ENCODE measurements at places on chromosomes 2 and 18. TPM values are rescaled to one million over a fixed set of nuclear protein-coding genes. Genes with fewer than 3 reads are reported as not detected.

GRCh38 chr2:42376758-42377157 is 15.7 kb upstream of the COX7A2L start:
- no peak for DNase-seq
- H3K36me3 ChIP-seq = no peaks in the 10 kb centered on the region
- H3K4me1 ChIP-seq = peaks cover 3% of the 10 kb centered on the region
- no peak overlapping the region for H3K4me3 ChIP-seq
- H3K27ac ChIP-seq = no peak overlapping the region

- no peak overlapping the region for H3K4me3 ChIP-seq
- no peak for DNase-seq
- no peak overlapping the region for H3K27ac ChIP-seq
- H3K4me1 ChIP-seq = no peaks in the 10 kb centered on the region
Observed at GRCh38 chr2:45299361-45299760, 290.1 kb upstream of the SIX2 start.

GRCh38 chr2:212528106-212528856 is 10.3 kb downstream of the ERBB4 start:
- DNase-seq = no peak
- H3K27ac ChIP-seq = no peak overlapping the region
- H3K27me3 ChIP-seq = no peaks in the 10 kb centered on the region
- H3K4me1 ChIP-seq = peaks cover 2% of the 10 kb centered on the region
- H3K36me3 ChIP-seq = no peaks in the 10 kb centered on the region
- H3K4me3 ChIP-seq = no peak overlapping the region

The GRB14 gene
- total RNA-seq = 5.8 TPM

The COL5A2 gene
- 243 TPM for total RNA-seq

DNA sequence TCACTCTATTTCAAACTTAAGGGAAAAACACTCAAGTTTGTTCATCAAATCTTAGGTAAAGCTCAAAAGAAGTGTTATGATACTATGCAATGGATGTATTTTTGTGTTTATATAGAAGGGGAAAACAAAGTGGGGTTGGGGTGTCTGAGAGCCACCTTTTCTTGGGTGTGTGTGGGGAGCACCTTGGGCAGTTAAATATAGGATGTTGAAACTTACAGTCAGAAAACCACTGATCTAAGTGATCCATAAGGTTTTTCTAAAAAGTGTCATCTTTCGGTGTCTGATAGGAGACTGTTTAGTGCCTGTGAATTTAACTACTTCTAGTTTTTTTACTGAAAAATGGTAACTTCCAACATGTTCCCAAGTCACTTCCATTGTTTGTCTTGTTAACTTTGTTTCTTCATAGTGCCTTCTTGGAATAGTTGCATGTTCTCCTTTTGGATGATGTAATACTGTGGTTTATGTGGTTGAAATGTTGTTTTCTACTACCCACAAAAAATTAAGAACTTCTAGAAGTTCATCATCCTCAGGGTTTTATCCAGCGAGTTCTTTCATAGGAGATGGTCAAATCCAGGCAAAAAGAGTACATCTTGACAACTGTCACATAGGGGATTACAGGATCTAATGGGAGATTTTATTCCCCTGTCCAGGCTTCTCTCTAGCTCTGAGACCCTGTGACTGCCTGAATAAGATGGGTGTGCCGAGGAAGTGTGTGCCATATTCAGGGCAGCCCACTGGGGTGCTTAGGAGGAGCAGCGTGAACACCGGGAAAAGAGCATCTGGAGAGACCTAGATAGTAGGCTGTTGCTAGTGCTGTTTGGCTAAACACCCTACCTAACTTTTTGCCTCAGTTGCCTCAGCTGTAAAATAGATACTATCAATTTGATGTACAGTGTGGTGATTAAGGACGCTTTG is 46.2 kb downstream of the CAB39 start:
- H3K27ac ChIP-seq = no peak overlapping the region
- no peaks in the 10 kb centered on the region for H3K27me3 ChIP-seq

- no peak overlapping the region for H3K4me3 ChIP-seq
- peaks cover 20% of the 10 kb centered on the region for H3K4me1 ChIP-seq
- H3K27me3 ChIP-seq = peaks cover 10% of the 10 kb centered on the region
- no peak overlapping the region for H3K27ac ChIP-seq
- DNase-seq = no peak
Observed at GRCh38 chr2:190413421-190413820, 5.3 kb downstream of the MFSD6 start.

DNA sequence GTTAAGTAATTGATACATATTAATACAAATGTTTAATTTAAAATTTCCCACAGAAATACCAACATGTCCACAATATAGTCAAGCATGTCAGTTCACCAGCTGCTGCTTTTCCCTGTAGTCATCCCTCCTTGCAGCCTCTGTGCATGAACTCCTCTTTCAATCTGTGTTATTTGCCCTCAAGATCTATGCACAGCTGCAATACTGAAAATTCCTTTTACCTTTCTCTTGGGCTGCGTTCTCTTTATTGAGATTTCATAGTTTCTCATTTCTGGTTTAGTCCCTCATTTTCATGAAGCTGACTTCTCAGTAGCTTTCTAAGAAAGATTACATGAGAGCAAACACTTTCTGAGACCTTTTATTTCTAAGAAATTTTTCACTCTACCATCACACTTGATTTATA is 464.9 kb downstream of the PARD3B start:
- H3K36me3 ChIP-seq = no peaks in the 10 kb centered on the region
- no peak overlapping the region for H3K27ac ChIP-seq
- no peak for DNase-seq
- H3K27me3 ChIP-seq = no peaks in the 10 kb centered on the region
- H3K4me3 ChIP-seq = no peak overlapping the region

- no peak for DNase-seq
- no peak overlapping the region for H3K27ac ChIP-seq
- peaks cover 7% of the 10 kb centered on the region for H3K4me1 ChIP-seq
- no peaks in the 10 kb centered on the region for H3K36me3 ChIP-seq
Observed at GRCh38 chr18:48879008-48879431, 71.7 kb downstream of the SMAD7 start.

DNA sequence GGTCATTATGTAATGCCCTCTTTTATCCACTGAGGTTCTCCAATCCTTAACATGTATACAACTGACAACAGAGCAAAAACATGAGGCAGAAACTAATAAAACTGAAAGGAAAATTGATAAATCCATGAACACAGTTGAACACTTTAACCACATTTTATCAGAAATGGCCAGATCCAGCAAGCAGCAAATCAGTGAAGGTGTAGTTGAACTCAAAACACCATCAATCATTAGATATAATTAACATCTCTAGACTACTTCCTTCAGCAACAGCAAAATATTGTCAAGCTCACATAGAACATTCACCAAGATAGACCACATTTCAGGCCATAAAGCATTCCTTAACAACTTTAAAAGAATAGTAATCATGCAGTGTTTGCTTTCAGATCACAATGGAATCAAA is 72.9 kb downstream of the HS6ST1 start:
- H3K4me1 ChIP-seq = peaks cover 20% of the 10 kb centered on the region
- no peak for DNase-seq
- H3K36me3 ChIP-seq = no peaks in the 10 kb centered on the region
- no peak overlapping the region for H3K27ac ChIP-seq
- no peaks in the 10 kb centered on the region for H3K27me3 ChIP-seq
- H3K4me3 ChIP-seq = no peak overlapping the region

DNA sequence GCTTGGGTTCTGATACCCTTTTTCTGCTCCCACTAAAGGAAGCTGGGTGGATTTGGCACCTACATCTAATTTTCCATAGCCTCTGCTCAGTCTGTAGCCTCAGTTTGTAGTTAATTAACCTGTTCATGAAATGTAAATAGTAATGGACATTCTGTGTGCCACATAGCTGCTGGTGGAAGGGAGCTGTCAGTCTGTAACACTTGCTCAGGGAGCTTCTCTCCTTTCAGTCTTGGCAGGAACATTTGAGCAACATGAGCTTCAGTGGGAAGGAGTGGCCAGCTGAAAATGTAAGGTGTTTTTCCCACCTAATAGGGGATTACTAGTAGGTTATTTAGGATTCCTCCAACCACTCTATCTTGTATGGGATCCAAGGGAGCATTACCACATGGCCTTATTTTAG is 203.4 kb downstream of the ASXL3 start:
- H3K4me1 ChIP-seq = no peaks in the 10 kb centered on the region
- no peak overlapping the region for H3K27ac ChIP-seq
- peaks cover 5% of the 10 kb centered on the region for H3K27me3 ChIP-seq
- no peaks in the 10 kb centered on the region for H3K36me3 ChIP-seq
- H3K4me3 ChIP-seq = no peak overlapping the region

GRCh38 chr2:127515383-127515915 is 10.8 kb downstream of the IWS1 start:
- peaks cover 29% of the 10 kb centered on the region for H3K4me1 ChIP-seq
- H3K27ac ChIP-seq = peak overlapping the region; percentile 55
- no peak overlapping the region for H3K4me3 ChIP-seq
- no peak for DNase-seq
- H3K27me3 ChIP-seq = no peaks in the 10 kb centered on the region

DNA sequence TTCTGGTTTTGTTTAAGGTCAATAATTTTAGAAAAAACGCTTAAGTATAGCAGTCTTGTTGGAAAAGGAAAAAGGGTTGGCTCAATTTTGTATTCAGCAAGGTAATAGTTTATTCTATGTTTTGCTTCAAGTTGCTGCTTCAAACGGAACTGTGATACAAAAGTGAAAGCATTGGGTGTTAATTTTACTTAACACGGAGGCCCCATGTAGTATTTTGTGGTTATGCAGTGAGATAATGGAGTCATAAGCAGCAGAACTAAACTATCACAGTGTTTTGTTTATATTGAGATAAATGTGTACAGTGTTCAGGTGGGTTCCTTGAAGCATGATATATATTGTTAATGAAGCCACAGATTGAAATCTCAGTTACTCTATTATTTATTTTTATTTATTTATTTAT is 67.0 kb upstream of the LYPD6B start:
- H3K27me3 ChIP-seq = no peaks in the 10 kb centered on the region
- no peaks in the 10 kb centered on the region for H3K4me1 ChIP-seq
- H3K4me3 ChIP-seq = no peak overlapping the region
- H3K27ac ChIP-seq = no peak overlapping the region

The PAX3 gene
- 16.5 TPM for total RNA-seq

GRCh38 chr2:3784731-3785130 is 81.4 kb downstream of the DCDC2C start:
- peaks cover 3% of the 10 kb centered on the region for H3K4me1 ChIP-seq
- no peak overlapping the region for H3K4me3 ChIP-seq
- DNase-seq = no peak
- peaks cover 3% of the 10 kb centered on the region for H3K27me3 ChIP-seq

The PRSS56 gene
- not detected for total RNA-seq

DNA sequence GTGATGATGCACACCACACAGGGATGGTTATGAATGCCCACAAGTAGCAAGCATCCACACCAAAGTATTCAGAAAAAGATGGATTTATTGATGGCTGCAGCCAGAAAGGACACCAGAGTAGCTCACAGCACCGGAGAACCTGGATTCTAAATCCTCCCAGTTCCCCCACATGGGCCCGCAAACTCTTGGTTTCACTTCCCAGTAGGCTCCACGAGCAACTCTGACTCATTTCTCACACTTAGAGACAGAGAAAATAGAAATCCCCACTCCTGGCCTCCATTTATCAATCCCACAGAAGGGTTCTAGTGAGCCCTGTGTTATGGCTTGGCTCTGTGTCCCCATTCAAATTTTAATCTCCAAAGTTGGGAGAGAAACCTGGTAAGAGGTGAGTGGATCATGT is 426.7 kb upstream of the MYT1L start:
- H3K27me3 ChIP-seq = peaks cover 4% of the 10 kb centered on the region
- no peaks in the 10 kb centered on the region for H3K4me1 ChIP-seq
- H3K4me3 ChIP-seq = no peak overlapping the region
- no peak overlapping the region for H3K27ac ChIP-seq
- H3K36me3 ChIP-seq = peaks cover 4% of the 10 kb centered on the region

- no peak for DNase-seq
- no peak overlapping the region for H3K27ac ChIP-seq
- no peak overlapping the region for H3K4me3 ChIP-seq
- no peaks in the 10 kb centered on the region for H3K36me3 ChIP-seq
- no peaks in the 10 kb centered on the region for H3K4me1 ChIP-seq
- H3K27me3 ChIP-seq = no peaks in the 10 kb centered on the region
Observed at GRCh38 chr2:180040146-180040925, 33.2 kb upstream of the CWC22 start.

The GATA6 gene
- total RNA-seq = 23.8 TPM

GRCh38 chr2:185785156-185785555 is 46.6 kb downstream of the FSIP2 start:
- H3K4me3 ChIP-seq = no peak overlapping the region
- H3K36me3 ChIP-seq = no peaks in the 10 kb centered on the region
- no peaks in the 10 kb centered on the region for H3K4me1 ChIP-seq

Measured in endothelial cell (in vitro differentiated cells).